ENCODE measurements at places on chromosomes 2 and 18.
A peak's percentile ranks its signal among the peaks of the same experiment; 100 is the strongest.

DNA sequence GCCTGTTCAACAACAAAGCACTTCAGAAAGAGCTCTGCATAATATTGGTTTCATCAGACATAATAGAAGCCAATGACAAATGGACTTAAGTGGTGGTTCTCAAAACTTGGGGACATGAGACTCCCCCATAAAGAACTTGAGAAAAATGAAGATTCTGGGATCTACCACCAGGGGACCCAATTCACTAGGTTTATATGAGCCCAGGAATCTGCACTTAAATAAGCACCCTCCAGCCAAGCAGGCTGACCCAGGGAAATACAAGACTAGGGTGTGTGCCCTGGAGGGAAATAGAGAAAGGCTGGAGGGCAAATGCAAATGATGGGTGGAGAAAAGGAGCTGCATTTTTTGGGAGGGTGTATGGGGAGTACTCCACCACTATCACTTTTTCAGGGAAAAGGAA, 52.5 kb downstream of the SATB2 start:
- DNase-seq = peak; percentile 20

DNA sequence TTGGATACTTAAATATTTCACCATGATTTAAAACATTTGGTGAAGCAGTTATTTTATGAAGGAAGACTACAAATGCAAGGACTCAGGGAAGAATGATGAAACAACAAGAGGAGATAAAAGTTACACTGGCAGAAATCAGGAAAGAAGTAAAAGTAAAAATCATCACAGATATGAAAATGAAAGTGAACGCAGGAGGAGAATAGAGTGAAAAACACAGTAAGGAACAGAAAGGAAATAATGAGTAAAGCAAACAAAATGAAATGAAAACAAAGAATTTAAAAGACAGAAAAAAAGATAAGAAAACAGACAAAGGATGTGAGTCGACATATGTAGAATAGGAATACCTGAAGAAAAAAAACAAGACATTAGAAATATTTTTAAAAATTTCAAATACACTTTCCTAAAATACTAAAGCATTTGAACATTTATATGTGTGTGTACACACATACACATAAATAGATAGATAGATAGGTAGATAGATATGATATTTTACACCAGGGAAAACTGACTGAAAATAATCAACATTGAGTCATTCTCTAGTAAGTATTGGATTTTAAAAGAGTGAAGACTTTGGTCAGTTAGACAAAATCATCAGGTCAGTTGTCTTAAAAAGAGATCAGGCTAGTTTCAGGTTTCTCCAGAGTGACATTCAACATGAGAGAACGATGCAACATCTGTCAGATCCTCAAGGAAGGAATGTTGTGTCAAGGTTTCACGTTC, 12.1 kb upstream of the KDSR start:
- no peak for DNase-seq

- DNase-seq = no peak
Measured at GRCh38 chr2:24586955-24587354, 95.9 kb downstream of the NCOA1 start.

GRCh38 chr2:102100371-102101096, 42.0 kb upstream of the IL1R1 start:
- DNase-seq = no peak

- peak; percentile 15 for DNase-seq
Measured at GRCh38 chr2:14189929-14190328, 442.6 kb upstream of the LRATD1 start.

GRCh38 chr2:233462826-233463470, 103.6 kb downstream of the USP40 start:
- DNase-seq = no peak

DNA sequence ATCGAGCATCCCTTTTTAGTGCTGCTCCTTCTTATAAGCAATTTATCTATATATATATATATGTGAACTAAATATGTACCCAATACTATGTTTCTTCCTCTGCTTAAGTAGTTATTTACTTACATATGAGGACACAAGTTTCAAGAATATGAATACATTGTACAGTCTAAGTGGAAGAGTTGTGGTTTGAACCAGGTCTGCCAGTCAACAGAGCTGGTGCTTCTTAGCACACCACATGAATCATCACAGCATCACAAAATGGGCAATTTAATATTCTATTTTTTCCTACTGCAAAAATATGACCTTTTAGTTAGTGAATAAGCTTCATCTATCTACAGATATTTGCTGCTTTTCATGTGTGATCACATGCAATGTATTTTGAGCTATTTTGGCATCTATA, 64.4 kb upstream of the SPAG16 start:
- DNase-seq = no peak

GRCh38 chr2:162182395-162182794, 30.3 kb upstream of the GCG start:
- no peak for DNase-seq

GRCh38 chr18:22493255-22493654, 75.5 kb upstream of the CTAGE1 start:
- no peak for DNase-seq

DNA sequence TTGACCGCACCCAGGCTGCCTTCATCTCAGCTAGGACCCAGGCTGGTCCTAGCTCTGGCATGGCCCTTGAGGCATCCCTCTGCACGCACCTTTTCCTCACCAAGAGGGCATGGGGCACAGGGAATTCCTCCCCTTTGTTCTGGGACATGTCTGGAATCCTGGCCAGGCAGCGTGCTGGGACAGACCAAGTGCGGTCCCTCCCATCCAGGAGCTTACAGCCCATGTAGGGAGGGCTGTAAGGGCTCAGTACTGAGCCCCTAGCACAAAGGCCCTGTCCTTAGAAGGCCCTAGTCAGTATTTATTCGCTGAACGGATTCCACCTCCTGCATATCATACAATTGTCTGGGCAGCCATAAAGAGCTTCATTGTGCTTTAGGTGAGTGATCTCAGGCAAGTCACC, 3.0 kb downstream of the TMEM37 start:
- DNase-seq = no peak

DNA sequence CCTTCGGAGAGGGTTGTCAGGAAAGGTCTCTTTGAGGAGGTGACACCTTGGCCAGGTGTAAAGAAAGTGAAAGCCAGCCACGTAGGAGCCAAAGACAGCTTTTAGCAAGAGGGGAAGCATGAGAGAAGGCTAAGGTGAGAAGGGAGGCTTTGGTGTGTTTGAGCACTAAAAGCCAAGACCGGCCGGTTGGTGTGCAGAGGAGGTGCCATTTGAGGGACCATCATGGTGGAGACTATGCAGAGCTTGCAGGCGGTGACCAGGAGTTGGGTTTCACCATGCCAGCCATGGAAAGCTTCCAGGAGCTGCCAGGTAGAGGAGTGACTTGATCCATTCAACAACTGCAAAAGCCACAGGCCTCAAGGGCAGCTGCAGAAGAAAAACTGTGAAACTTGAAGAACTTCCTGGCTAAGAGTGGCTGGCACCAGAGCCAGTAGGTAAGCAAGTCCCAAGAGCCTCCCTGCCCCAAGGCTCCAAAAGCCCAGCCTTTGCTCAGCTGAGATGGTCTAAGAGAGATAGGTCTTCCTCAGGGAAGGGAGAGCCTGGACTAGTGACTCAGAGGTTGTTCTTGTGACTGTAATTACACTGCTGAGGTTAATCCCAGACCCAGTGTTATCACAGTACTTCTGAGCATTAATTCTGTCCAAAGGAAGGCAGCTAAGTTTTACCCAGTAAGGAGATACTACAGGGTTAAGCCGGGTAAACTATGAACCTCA, 319.0 kb downstream of the BCL11A start:
- DNase-seq = no peak

DNA sequence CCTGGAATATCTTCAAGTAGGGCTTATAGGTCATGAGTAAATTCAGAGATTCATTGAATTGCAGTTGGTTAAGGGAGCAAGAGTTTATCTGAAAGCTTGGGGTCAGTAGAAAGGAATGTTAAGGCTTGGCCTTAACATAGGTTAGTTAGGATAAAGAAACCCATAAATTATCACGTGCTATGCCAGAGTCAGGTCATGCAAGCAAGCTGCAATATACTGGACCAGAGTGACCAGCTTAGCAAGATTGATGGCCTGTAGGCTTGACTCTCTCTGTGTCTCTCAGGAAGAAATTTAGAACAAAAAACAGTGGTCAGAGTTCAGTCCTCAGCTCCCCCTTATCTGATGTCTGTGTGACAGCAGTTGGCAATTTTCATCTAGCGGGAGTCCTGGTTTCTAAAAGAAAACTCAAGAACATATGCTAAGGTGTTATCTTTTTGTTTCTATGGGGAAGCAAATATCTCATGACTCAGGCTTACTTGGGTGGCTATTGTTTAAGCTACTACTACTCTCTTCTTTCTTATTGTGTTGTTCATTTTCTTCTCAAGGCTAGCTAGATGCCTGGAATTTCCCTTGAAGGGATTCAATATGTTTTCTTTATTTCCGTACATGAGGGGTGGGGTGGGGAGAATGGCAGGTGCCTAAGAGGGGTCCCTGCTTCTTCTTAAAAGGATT, 28.7 kb upstream of the MARCO start:
- DNase-seq = no peak

DNA sequence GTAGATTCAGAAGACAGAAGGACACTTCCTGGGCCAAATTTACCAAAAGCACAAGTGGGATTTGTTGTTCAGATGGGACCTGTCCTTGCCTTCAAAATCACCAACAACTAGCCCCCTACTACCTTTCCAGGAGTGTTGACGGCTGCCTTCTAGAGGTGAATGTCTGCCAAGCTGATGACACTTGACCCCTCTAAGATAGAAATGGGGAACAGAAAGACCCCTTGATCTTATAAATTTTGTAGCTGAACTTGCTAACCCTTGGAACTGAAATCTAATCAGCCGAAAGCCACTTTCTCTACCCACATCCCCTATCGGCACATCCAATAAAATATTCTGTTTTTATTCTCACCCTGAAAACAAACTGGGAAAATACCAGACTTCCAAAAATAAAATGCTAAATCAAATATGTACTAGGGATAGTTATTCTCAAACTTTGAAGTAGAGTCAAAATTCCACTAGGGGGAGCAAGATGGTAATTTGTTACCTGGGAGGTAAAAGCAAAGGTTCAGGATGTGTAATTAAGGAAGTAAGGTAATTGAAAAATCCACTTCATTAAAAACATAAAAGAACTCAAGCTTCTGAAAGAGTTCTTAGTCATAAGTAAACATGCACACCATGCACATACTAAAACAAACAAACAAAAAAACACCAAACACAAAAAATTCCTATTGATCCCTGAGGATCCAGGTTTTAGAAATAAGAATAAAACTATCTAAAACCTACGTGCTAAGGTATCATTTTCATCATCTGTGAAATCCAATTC, 119.2 kb downstream of the ANKRD44 start:
- peak; percentile 44 for DNase-seq

DNA sequence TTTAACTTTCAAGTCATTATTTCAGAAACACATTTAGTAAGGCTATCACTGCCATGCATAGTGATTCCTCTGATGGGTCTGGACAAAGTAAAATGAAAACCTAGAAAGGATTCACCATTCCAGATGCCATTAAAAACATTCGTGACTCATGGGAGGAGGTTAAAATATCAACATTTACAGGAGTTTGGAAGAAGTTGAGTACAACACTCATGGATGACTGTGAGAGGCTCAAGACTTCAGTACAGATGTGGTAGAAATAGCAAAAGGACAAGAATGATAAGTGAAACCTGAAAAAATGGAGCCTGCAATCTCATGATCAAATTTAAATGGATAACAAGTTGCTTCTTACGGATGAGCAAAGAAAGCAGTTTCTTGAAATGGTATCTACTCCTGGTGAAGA, 5.8 kb upstream of the TWSG1 start:
- DNase-seq = no peak

- no peak for DNase-seq
Measured at GRCh38 chr18:24504401-24504800, 44.0 kb downstream of the HRH4 start.

- no peak for DNase-seq
Measured at GRCh38 chr18:5817816-5818215, 77.5 kb downstream of the TMEM200C start.

GRCh38 chr2:40962026-40962425, 510.1 kb upstream of the SLC8A1 start:
- DNase-seq = no peak

DNA sequence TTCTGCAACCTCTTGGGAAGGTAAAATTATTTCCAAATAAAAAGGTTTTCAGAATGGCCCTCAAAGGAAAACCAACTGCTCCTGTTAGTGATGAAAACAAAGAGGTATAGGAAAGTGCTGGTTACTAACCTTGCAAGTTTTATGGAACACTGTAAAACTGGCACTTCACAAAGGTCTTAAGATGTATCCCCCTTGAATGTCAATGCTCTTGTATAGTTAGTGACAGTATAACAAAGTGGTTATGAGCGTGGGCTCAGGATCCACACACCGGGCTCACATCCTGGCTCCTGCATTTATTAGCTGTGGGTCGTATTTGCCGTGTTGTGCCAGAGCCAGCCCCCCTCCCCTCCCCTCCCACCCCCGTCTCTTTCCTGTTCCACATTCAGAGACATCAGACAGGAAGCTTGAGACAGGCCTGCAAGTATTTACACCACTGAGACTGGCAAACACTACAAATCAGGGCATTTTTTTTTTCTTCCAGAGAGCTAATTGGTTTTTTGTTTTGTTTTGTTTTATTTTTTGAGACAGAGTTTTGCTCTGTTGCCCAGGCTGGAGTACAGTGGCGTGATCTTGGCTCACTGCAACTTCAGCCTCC, 9.2 kb upstream of the DNPEP start:
- DNase-seq = no peak

- no peak for DNase-seq
Measured at GRCh38 chr2:64661741-64662169, 8.0 kb upstream of the SERTAD2 start.

- no peak for DNase-seq
Measured at GRCh38 chr2:6878549-6878948, 972 bp downstream of the RSAD2 start.

DNA sequence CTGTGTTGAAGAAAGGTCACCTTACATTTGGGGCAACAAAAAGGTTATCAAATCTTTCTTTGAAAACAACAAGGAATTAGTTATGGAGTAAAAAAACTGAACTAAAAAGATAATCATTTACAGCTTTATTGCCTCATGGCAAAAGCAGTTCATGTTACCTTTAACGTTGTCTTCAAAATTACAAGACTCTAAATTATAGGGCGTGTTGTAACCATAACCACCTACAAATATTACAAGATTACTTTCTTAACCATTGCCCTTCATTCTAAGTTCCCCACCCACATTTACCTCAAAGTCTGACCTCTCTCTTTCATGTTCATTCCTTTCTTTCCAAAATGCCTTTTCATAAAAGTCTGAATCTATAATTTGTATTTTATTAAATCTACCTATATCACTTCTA, 74.6 kb upstream of the LRATD1 start:
- DNase-seq = no peak

GRCh38 chr2:232772531-232772930, 3.8 kb downstream of the KCNJ13 start:
- no peak for DNase-seq

- DNase-seq = no peak
Measured at GRCh38 chr2:274503-274902, 9.8 kb downstream of the ACP1 start.

- peak; percentile 39 for DNase-seq
Measured at GRCh38 chr18:12236934-12237832, 17.0 kb upstream of the CIDEA start.

GRCh38 chr2:170404846-170405245, 226.9 kb downstream of the MYO3B start:
- no peak for DNase-seq

GRCh38 chr2:53964257-53964952, 6.4 kb downstream of the PSME4 start:
- DNase-seq = no peak

- DNase-seq = no peak
Measured at GRCh38 chr18:25349926-25350487, 2.0 kb downstream of the ZNF521 start.
